CD4-positive, alpha-beta memory T cell (primary cell): ENCODE measurements at places on chromosomes 2 and 18. TPM values are rescaled to one million over a fixed set of nuclear protein-coding genes. Genes with fewer than 3 reads are reported as not detected.

BMP10 gene
- polyA plus RNA-seq: not detected

HTR2B gene
- polyA plus RNA-seq: 0.21 TPM

DPYSL5 gene
- polyA plus RNA-seq: not detected

MC5R gene
- not detected for polyA plus RNA-seq

B3GNT7 gene
- polyA plus RNA-seq: not detected

GCKR gene
- not detected for polyA plus RNA-seq
